Inflammatory macrophage treated with lipopolysaccharide for 4 hours (primary cell): ENCODE measurements at places on chromosomes 16 and 17.

DNA sequence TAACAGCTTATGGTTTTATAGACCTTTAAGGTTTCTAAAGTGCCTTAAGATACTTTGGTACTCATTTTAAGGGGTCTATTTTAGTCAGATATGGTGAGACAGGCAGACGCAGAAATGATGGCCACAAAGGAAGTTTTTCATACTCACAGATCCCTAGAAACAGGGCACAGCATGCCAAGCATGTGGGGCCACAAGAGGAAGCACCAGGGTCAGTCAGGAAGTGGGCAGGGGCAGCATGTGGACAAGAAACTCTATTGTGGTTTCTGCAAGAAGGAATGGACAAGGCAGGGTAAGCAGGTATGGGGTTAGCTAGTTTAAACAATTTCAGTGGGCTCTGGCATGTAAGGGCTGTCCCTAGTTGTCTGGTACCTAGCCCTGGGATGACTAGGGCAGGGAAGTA, 8.5 kb downstream of the EFCAB3 start:
- DNase-seq: no peak

- DNase-seq: no peak
These were observed 50.5 kb downstream of the GAS7 start for GRCh38 chr17:10147761-10148415.

GRCh38 chr16:85586380-85587104, 26.6 kb upstream of the GSE1 start:
- no peak for DNase-seq

DNA sequence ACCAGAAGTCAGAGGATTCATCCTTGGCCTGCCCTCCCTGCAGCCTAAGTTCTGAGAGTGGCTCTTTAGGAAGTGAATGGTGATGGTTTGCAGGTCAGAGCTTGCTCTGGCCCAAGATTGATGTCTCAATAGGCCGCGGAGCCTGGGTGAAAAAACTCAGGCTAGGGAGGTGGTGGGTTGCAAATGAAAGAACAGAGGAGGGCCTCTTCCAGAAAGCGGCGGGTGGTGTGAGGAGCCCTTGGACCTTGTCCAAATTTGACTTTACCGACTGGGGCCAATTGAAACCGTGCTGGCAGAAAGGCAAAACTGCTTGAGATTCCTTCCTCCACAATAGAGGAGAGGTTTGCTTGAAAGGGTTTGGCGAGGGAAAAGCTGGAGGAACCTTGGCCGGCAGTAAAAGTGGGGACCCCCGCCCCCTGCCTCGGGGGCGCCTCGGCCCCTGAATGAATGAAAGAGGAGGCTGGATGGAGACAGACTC, 331.3 kb downstream of the SEC14L1 start:
- peak; percentile 27 for DNase-seq

- DNase-seq: peak; percentile 94
These were observed 8.9 kb downstream of the TSR3 start for GRCh38 chr16:1342526-1343427.

- no peak for DNase-seq
These were observed 313 bp upstream of the NSRP1 start for GRCh38 chr17:30116345-30116660.

DNA sequence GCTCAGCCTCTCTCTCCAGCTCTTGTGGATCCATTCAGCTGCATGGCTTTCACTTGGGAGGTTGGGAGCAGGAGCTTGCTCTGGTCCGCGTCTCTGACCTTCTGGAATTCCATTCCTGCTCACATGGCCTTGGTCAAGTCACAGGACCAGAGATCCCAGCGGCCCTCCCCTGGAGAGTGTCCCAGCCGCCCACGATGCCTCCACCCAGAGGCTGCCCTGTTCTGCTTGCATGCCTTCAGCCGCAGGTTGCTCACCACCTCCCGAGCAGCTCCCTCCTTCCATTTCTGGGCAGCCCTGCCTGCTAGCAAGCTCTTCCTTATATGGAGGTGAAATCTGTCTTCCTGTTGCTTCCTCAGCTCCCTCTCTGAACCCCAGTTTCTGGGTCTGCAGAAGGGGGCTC, 32.6 kb downstream of the RAI1 start:
- peak; percentile 17 for DNase-seq

DNA sequence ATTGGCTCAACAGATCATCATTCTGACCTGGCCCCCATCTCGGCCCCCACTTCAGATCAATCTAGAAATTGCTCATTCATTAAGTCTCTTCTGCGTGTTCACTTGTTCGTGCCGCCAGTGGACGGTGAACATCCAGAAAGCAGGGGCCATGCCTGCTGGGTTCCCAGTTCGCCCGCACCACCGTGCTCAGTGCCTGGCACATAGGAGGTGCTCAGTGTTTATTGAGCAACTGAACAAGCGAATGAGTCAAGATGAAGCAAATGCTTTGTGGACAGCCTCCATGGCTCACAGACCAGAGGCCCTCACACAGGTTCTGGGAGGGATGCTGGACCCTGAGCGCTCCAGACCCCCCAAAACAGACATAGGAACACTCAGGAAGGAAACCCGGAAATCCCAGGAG, 13.9 kb downstream of the BEAN1 start:
- no peak for DNase-seq
